Activated naive CD4-positive, alpha-beta T cell (primary cell): ENCODE measurements at places on chromosomes 1 and 21.

DNA sequence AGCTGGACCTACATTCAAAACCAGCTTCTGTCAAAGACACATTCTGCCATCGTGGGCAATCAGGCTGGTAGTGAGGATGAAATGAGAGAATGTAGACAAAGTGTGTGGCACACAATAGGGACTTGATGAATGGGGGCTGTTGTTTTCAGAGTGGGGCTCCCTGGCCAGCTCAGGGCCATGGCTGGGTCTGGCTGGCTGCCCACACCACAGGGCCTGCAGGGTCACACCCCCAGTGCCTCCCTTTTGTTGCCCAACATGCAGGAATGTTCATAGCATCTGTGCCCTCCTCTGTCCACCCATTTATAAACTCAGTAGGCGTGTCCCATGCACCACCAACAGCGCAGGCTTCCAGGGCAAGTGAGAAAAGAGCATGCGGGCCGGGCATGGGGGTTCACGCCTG lies 20.8 kb upstream of the ECE1 start:
- DNase-seq: no peak

DNA sequence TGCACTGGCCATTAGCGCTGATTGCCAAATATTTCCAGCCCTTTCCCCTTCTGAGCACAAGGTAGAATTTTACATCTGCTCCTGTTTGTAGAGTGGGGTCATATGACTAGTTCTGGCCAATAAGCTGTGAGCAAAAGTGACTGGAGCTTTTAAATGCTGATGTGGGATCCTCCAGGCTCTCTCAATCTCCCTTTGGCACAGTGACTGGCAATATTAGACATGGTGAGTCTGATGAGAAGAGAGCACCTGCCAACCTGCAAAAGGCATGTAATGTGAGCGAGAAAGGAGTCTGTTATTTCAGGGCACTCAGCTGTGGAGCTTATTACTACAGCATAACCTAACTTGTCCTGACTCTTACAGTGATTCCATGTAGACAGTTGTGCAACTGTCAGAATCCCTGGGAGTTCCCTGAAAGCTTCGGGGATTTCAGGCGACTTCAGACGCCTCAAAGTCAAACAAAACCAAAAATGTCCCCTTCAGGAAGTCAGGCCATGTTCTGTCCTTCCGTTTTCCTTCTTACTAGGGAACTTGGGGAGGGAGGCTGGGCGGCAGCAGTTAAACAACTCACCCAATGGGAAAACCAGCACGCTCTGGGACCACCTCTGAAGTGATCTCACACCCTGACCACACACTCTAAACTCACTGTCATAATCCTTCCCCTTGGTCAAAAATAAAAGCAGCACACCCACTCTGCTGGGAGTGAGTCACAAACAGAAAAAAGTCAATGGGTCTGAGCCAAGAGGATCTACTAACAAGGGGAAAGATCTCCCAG lies 3.6 kb upstream of the RASSF5 start:
- DNase-seq: no peak

- DNase-seq: no peak
Measured at GRCh38 chr1:21922090-21923013, 14.8 kb downstream of the HSPG2 start.

GRCh38 chr1:9872430-9873165 lies 37.5 kb downstream of the CTNNBIP1 start:
- DNase-seq: no peak

- no peak for DNase-seq
Measured at GRCh38 chr21:25342816-25343215, 264.5 kb downstream of the MRPL39 start.

GRCh38 chr1:58005212-58005611 lies 541.3 kb downstream of the OMA1 start:
- no peak for DNase-seq

DNA sequence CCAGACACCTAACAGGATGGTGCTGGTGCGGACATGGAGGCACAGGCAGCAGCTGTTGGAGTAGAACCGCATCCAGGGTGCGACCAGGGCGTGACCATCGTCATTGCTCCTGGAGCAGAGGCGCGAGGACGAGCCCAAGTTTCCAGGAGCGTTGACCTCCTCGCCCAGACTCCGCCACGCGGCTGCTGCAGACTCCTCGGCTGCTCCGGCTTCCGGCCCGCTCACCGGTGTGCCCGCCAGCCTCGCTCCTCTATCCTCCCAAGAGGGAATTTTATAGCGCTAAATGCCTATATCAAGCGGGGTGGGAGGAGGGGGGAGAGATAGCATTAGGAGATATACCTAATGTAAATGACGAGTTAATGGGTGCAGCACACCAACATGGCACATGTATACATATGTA lies 5.3 kb upstream of the S100A12 start:
- no peak for DNase-seq
